Fibroblast of the aortic adventitia (primary cell): ENCODE measurements at places on chromosomes 4 and X. TPM values are rescaled to one million over a fixed set of nuclear protein-coding genes. Genes with fewer than 3 reads are reported as not detected.

DNA sequence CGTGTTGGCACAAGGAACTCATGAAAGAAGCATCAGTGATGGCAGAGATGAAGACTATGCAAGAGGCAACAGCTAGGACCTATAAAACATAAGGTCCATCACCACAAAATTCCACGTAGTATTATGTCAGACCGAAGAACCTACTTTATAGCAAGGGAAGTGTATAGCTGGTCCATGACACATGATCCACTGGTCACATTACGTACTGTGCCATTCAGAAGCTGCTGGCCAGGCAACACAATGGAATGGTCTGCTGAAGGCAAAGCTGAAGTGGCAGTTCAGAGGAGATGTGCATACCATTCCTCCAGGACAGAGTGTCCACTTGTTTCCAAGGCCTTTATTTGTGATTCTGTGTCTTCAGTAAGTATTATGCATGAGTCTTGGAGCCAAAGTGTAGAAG lies 215.5 kb upstream of the UGT8 start:
- DNase-seq = no peak

GRCh38 chr4:176499518-176499917 lies 179.8 kb downstream of the SPCS3 start:
- peak; percentile 66 for DNase-seq

DNA sequence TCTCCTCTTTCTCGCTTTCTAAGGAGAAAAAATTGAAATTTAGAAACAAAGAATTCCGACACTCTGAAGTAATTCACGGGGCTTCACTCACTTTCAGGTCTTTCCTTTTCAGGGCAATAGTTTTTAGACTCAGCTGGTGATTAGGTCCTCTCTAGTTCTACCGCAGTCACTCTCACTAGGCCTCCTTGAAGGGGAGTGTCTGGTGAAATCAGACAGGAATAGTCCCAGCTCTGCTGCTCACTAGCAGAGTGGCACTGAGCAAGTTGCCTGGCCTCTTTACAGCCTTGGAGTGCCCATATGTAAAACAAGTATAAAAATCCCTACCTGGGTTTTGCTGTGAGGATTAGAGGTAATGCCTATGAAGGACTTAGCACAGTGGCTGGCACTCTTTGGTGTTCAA lies 64.1 kb downstream of the NEUROG2 start:
- DNase-seq = no peak

DNA sequence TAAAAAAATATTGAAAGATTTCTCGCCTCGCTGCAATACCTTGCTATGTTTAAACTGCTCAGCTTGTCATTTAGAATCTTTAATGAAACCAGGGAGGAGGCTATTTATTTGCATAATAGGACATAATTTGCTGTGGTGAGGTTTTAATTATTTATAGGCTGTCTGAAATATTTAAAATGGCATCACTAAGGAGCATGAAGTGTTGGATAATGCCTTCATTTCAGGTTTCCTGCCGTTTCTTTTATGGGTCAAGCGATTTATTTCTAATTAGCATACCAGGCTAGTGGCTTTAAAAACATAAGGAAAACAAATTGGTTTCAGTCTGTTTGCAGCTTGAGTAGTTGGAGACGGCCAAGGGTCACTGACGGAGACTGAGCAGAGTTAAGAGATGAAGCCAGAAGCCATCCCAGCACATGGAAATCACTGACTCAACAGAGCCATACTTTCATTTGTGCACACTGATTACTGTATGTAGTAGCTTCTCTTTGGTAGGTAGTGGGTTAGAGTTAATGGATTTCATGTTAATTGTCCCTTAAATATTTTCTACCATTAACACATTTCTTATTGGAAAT lies 1962.4 kb upstream of the TENM3 start:
- DNase-seq = no peak

DNA sequence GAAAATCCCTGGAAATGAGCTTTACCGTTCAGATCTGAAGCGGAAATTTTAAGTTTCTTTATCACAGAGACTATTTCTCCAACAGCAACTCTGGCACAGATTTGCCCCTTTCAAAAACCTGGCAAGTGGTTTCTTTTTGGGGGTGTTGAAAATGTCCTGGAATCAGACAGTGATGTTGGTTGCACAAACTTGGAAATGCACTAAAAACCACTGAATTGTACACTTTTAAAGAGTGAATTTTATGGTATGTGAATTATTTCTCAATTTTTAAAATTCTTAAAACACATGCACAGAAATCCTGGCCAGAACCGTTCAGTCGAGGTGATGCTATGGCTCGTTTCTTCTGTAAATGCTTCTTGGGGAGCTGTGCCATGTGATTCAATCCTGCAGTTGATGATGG lies 121.2 kb upstream of the RBPJ start:
- peak; percentile 63 for DNase-seq

- DNase-seq = peak; percentile 82
These were observed 2.5 kb upstream of the HTRA3 start for GRCh38 chr4:8267077-8267476.

DNA sequence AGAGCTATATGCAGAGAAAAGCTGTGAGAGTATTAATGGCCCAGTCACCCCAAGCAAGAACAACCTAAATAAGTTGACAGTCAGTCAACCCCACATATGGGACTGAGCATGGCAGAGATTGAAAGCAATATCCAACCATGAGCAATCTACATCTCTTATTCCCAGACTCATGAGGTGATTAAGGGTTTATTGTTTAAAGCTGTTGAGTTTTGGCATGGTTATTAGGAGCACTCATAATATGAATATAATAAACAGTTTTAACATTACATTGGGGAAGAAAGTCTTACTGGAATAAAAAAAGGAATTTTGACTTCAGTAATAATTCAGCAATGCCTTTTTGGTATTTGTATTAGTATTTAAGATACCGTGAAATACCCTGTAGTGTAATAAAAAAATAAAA lies 1627.4 kb downstream of the STIM2 start:
- DNase-seq = no peak

GRCh38 chrX:105658136-105658535 lies 164.2 kb upstream of the NRK start:
- DNase-seq = peak; percentile 0

DNA sequence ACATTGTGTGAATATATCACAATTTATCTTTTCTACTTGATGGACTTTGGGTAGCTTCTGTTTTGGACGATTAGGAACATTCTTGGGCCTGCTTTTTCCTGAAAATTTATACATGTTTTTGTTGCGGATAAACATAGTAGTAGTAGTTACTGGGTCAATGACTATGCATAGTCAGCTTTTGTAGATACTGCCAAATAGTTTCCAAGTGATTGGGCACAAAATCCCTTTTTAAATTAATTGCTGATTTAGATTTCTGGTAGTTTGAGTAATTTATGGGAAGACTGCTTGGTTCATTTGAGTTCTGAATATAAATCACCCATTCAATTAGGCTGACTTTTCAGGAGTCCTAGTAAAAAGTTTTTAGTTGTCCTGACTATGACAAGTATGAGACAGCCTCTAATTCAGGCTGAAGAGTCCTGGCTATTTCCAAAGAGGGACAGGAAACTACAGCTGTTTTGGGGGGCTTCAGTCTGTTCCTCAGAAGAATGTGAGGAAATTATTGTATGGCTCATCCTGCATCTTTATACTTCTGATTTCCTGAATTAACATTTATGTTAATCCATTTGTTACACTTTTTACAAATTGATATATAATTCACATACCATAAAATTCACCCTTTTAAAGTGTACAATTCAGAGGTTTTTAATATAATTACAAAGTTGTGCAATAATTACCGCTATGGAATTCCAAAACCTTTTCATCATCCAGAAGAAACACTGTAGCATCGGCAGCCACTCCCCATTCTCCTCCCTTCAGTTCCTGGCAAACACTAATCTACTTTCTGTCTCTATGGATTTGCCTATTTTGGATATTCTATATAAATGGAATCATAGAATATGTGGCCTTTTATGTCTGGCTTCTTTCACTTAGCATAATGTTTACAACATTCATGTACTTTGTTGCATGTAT lies 14.2 kb downstream of the LRP2BP start:
- DNase-seq = peak; percentile 53

DNA sequence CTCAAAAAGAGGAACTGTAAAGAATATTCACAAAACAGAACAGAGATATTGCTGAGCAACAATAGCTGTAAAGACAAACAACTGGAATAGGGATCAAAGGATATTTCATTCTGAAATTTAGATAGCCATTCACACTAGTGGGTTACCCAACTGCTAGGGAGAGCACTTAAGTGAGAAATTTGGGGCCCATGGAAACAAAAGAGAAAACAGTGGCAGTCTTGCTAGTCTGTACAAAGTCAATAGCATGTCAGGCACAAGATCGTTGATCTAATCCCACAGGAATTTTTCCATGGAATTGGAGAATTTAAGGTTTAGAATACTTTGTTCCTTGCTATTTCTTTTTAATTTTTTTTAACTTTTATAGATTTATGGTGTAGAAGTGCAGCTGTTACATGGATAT lies 467.0 kb downstream of the PCDH18 start:
- peak; percentile 10 for DNase-seq

DNA sequence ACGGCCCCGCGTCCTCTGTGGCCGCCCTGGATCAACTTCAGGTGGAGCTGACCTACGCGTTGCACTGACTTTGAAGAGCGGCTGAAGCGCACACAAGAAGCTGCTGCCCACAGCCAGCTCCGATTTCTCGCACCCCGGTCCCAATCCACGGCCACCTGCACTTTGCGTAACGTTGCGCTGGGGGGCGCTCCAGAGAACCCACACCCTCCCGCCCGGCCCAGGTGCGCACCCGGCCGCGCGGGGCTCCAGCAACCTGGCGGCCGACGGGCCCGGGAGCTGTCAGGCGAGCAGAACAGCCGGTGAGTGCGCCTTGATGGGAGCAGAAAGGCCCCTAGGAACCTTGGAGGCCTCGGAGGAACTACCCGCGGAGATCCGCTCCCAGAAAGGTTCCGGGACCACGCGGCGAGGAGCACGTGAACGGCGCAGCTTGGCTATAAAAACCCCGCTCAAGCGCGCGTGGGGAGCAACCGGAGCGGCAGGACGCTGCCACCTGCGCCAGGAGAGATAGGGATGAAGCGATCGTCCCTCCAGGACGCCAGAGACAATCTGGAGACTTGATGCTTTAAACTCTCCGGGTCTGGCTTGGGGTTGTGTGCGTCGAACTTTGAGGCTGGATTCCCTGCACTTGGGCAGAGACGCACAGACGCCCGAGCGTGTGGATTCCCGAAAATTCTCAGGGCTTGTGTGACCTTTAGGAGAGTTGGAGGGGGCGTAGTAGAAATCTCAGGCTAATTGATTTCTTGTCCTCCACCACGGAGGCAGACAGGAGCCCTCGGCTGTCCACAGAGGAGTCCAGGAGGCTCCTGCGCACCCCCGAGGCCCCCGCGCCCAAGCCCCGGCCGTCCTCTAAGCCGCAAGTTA lies 591 bp upstream of the NWD2 start:
- no peak for DNase-seq

DNA sequence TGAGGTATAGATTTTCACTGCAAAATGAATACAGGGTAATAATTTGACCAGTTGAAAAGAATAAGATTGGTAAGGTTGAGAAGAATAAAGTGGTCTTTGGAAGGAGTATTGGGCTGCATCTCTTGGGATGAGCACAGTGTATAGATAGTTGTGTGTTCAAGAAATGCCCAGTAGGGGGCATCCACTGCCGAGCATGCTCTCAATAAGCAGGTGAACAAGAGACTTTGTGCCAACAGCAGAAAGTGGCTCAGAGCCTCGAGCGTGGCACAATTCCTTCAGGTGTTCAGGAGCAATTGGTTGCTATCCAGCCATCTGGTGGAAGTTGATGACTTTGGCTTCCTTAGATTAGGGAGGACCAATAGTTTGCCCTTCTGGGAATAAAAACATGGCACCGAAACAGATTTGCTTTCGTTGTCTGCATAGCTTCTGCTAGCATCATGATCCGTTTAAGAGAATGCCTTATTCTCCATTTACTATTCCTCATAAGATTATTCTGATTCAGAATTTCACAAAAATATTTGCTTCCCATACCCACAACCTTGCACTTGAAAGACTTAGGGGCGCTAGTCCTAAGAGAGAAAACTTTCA lies 258.1 kb upstream of the NEIL3 start:
- DNase-seq = peak; percentile 23

GRCh38 chr4:13092702-13093101 lies 391.4 kb downstream of the RAB28 start:
- peak; percentile 49 for DNase-seq

DNA sequence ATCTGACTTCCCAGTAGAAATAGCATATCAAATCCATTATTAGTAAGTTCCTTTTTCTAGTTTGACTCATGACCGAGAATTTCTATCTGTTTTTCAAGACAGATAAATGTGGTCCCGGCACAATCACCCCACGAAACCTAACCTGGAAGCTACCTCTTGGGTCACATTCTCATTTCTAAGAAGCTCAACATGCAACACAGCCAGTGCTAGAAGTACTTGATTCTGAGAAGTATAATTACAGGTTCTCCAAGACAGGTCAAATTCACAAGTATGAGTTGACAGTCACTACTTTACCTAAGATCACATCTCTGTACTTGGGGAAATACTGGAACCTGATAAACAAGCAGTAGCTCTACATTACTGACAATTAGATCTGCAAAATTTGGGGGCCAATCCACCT lies 54.0 kb upstream of the PLAC1 start:
- no peak for DNase-seq

GRCh38 chr4:98394134-98394533 lies 132.9 kb downstream of the RAP1GDS1 start:
- DNase-seq = no peak

DNA sequence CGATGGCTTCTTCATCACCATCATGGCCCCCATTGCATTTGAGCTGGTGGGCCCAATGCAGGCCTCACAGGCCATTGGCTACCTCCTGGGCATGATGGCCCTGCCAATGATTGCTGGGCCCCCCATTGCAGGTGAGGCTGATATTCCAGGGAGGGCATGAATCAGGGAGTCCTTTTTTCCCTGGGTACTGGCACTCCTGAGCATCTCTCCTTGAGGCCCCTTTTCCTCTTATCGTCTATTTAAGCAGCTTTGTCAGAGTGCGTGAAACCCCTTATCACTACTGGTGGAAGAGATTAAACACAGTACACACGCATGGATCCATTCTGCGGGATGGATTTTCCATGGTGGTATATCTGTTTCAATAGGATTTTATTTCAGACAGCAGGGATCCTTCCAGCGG lies 85.1 kb downstream of the RLIM start:
- no peak for DNase-seq

DNA sequence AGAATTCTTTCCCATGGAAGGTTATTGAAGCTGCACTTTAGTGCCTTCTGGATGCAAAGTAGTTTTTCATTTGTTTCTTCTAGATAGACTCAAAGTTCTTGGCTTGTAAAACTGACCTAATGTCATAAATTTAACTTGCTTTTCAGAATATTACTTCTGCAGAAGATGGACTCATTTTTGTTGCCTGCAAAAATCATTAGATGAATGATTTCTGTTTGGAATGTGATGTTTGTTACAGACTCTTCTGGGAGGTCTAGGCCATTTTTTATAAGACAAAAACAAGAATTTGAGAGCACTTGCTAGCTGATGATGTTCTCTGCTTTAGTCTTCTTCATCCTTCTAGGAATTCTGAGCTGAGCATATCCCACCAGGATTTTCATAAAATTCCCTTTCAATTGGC lies 308.6 kb upstream of the GIMD1 start:
- DNase-seq = no peak

Gene CXCL1
- 1.3 and 5.2 TPM in 2 replicates for total RNA-seq

Gene TLR10
- not detected in 2 replicates for total RNA-seq

Gene PPBP
- not detected in 2 replicates for total RNA-seq

Gene FAT4
- total RNA-seq = 29.2 and 32.8 TPM in 2 replicates

Gene CSAG2
- total RNA-seq = not detected in 2 replicates

Gene VEGFD
- 0.90 and 1.6 TPM in 2 replicates for total RNA-seq
